ENCODE measurements at places on chromosomes 7 and 10. TPM values are rescaled to one million over a fixed set of nuclear protein-coding genes. Genes with fewer than 3 reads are reported as not detected.

The PEX1 gene
- 11.1 TPM for total RNA-seq

The TDRD1 gene
- not detected for total RNA-seq

The OPN4 gene
- total RNA-seq: 0.02 TPM

The DNAJB6 gene
- 108 TPM for total RNA-seq

The GRID2IP gene
- not detected for total RNA-seq

The PTER gene
- 0.14 TPM for total RNA-seq

The TACC2 gene
- 1.8 TPM for total RNA-seq

The IGFBP3 gene
- 2,130 TPM for total RNA-seq

The CDC14C gene
- 0.06 TPM for total RNA-seq

The COL28A1 gene
- total RNA-seq: not detected

The SAMD9 gene
- total RNA-seq: 24.0 TPM

The SERPINE1 gene
- 12.7 TPM for total RNA-seq

The ITGA8 gene
- total RNA-seq: 9.2 TPM

The ERLIN1 gene
- 42.5 TPM for total RNA-seq

The TAF3 gene
- total RNA-seq: 2.0 TPM

The SLC13A1 gene
- total RNA-seq: not detected

The TMEM213 gene
- not detected for total RNA-seq

The MMD2 gene
- not detected for total RNA-seq

The CDC123 gene
- 125 TPM for total RNA-seq

The MMP21 gene
- total RNA-seq: not detected

The MYO1G gene
- not detected for total RNA-seq

The ENTPD7 gene
- total RNA-seq: 21.0 TPM

The GBX1 gene
- not detected for total RNA-seq

The PNLIPRP1 gene
- not detected for total RNA-seq

The SPDYE3 gene
- not detected for total RNA-seq

The NME8 gene
- not detected for total RNA-seq

The ADGRA1 gene
- total RNA-seq: not detected

The DCLRE1A gene
- 14.7 TPM for total RNA-seq

The NUDT13 gene
- total RNA-seq: 1.1 TPM

The GIMAP1 gene
- not detected for total RNA-seq

The CALCR gene
- not detected for total RNA-seq

The FGF8 gene
- total RNA-seq: not detected

The GPR26 gene
- not detected for total RNA-seq

The PROSER2 gene
- total RNA-seq: 1.5 TPM

The DLG5 gene
- 16.8 TPM for total RNA-seq

The LDB3 gene
- 0.16 TPM for total RNA-seq
